ENCODE measurements at places on chromosomes 2 and 18.

- no peak for DNase-seq
These were observed 114.7 kb upstream of the OTOS start for GRCh38 chr2:240255165-240255491.

DNA sequence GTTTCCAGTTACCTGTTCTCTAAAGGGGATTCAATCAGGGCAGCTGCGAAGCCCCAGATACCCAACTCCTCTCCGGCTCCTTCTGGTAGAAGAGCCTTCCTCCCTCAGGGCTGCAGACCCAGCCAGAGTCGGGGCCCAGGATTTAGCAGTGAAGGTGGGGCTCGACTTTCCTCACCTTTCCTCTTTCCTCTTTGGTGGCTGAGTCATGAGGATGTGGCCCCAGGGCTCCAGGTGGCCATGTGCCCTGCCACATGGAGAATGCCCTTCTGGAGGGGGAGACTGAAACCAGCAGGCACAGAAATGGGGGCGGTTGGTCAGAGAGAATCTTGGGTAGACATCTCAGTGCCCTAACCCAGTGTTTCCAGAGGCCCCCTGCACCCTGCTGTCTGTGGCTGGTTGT, 402.6 kb downstream of the NBAS start:
- no peak for DNase-seq

DNA sequence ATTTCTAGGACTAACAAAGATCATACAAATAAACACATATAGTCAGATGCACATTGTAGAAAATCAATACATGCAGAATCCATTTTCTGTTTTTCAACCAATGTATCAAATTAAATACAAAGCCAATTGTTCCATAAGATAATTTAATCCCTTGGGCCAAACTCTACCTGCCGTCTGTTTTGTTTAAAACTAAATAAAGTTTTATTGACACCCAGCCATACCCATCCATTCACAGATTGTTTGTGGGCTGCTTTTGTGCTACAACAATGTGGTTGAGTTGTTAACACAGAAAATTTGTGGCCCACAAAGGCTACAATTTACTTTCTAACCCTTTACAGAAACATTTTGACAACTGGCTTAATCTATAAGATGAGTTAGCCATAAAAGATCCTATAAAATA, 484.0 kb upstream of the ID2 start:
- no peak for DNase-seq

GRCh38 chr2:107412209-107412904, 414.3 kb upstream of the RGPD4 start:
- DNase-seq: no peak

DNA sequence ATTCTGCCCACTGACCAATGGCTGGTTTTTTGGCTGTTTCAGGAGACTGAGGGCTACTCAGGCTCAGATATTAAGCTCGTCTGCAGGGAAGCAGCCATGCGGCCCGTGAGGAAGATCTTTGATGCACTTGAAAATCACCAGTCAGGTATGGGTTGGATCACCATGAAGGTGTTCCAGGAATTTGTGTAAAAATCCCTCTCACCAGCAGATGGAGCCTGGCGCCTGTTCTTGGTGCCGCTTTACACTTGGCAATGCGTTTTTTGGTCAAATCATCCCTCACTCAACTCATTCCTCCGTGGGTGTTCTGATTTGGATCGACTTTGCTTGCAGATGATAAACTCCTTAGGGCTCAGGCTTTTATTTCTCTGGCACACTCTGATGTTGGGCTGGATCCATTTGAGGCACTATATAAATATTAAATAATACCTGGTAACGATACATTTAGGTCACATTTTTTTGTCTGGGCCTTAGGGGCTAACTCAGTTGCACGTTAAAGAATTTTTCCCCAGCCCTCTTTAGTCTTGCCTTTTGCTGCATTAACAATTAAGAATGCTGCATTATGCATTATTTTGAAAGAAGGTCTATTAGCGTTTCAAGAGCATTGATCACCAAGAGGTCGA, 50.0 kb downstream of the HDHD2 start:
- DNase-seq: peak; percentile 68

GRCh38 chr18:38321262-38321661, 755.7 kb upstream of the CELF4 start:
- DNase-seq: no peak

DNA sequence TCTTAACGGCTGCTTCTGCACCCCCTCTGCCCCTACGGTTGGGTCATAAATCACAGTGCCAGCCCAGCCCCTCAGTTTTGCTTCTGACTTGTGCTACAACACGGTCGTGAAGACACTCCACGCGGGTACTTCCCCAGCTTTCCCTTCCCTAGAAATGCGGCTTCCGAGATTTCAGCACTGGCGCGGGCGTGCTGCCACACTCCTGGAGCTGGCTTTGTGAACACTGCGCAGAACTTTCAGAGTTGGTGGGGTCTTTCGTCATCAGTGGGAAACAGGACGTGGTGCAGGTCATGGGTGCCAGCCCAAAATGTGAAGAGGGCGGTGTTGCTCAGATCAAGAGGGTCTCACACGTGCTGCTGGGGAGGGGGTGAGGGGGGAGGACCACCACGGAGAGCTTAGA, 733.0 kb upstream of the SALL3 start:
- DNase-seq: no peak

DNA sequence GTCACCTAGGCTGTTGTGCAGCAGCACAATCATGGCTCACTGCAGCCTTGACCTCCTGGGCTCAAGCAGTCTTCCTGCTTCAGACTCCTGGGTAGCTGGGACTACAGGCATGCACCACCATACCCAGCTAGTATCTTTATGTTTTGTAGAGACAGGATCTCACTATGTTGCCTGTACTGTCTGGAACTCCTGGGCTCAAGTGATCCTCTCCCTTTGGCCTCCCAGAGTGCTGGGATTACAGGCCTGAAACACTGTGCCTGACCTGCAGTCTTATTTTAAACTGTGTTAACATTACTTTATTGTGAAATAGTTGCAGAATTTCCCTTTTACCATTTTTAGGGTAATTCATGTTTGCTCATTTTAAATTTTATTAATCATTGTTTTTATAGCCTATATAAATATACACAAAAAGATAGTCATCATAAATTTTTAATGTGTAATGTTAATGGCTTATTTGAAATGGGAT, 24.6 kb downstream of the EML4 start:
- DNase-seq: no peak

- peak; percentile 80 for DNase-seq
These were observed 259.7 kb downstream of the LPIN1 start for GRCh38 chr2:12005886-12006681.

DNA sequence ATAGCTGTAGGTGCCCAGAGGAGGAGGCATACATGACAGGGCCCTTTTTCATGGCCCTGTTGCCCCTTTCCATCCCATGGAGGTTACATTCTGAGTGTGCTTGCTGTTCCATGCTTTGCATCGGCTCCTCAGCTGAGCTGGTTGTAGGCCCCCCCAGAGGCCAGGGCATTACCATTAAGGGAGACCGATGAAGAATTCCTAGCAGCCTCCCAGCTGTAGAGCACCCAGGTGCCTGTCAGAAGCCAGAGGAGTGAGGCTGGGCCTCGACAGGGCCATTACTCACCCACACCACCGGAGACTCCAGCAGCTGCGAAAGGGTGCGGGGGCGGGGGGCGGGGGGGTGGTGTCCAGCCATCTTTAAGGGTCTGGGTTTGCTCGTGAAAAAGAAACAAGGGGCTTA, 72.2 kb downstream of the GALNT14 start:
- DNase-seq: no peak

GRCh38 chr2:60356346-60356745, 197.1 kb downstream of the BCL11A start:
- no peak for DNase-seq

DNA sequence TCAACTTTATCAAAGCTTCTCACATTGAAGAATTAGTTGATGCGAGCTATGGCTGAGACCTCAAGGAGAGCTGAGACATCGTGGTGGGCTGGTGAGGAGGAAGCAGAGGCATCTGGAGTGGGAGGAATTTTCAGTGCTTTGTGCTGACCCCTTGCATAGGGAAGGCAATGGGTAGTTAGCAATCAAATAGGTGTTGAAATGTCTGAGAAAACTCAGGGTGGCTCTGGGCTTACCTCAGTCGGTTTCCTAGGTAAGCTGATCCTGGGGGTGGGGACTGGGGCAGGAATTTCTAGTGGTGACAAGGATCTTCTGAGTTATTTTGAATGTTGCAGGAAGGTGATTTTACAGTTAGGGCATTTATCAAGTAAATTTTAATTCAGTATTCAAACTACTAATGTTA, 20.7 kb upstream of the DPP10 start:
- DNase-seq: no peak

DNA sequence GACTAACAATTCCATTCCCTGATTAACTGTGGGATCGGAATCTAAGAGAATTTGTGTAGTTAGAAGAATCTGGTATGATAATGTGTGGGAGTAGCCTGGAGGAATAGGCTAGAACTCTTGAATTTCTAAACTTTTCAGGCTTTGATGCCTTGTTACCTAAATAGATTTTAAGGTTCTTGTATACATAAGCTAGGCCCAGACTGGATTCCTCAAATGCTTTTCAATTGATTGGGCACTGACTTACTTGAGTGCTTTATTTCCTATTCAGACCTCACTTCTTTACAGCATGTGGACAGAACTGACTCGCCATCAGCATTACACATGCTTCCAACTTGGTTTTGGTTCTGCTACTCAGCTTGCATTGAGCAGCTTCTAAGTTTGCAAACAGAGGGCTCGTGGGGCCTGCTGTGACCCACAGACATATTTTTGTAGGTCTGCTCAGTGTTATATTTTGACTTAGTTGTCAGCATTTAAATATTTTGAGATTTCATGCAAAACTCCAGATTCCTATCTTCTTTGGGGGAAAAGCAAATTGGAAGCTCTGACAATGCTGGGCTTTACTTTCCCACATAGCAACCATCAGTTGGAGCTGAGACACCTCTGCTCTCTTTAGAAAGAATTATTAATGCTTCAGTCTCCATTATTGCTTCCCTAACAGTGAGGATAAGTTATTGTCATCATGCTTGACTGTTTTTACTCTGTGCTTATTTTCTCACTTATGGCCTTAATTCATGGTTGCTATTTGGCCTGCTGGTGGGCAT, 5.7 kb downstream of the PARD3B start:
- DNase-seq: no peak

- DNase-seq: no peak
These were observed 479.9 kb upstream of the TNP1 start for GRCh38 chr2:217339753-217340152.

DNA sequence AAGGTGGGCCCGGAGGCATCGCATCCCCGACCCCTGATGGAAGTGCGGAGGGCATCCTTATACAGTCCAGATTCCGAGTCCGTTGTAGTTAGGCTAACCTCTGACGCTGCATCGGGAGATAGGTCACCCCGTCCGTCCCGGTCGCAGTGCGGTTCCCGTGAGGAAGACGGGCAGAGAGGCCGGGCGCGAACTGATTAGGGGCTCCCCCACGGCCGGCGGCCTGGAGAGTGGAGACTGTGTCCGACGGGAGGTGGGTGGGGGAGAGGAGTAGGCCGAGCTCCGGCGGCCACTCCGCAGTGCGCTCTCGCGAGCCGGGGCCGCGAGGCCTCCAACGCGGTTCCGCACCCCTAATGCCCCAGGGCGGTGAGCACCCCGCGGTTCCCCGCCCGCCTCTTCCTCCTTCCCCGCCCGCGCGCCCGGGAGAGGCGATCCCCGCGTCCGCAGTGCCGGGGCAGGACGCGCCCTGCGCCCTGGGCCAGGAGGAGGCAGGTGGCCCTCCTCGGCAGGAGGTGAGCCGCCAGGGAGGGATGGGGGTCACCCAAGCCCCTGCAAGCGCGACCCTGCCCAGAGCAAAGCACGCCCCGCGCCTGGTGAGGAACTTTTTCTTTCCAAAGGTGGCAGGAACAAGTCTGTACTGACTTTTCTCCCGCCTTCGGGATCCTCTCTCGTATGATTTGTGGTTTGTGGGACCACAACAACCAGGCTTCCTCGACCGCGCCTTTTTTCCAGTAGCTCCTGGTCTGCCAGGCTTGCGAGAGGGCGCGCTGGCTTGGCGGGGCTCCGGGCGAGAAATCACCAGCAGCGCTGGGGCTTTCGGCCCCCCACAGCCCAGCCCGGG, 1.4 kb upstream of the SP5 start:
- DNase-seq: no peak

- DNase-seq: no peak
These were observed 25.8 kb upstream of the RAB10 start for GRCh38 chr2:26008095-26008494.

- no peak for DNase-seq
These were observed 91.0 kb downstream of the CTIF start for GRCh38 chr18:48629730-48630324.

DNA sequence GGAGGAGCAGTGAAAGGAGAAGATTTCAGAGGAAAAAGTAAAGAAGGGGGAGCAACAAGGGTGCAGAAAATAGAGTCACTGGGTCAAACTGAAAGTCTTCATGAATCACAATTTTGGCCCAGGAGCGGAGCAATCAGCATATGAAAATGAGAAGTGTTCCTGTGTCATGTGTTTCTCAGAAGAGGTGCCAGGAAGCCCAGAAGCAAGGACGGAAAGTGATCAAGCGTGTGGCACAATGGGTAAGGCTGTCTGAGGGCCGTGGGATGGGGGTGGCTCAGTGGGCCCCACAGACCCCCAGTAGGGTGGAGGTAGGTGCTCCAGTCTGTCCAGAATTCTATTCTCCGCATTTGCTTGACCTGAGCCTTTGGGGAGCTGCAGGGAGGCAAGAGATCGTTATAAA, 44.2 kb downstream of the SP140 start:
- DNase-seq: no peak

DNA sequence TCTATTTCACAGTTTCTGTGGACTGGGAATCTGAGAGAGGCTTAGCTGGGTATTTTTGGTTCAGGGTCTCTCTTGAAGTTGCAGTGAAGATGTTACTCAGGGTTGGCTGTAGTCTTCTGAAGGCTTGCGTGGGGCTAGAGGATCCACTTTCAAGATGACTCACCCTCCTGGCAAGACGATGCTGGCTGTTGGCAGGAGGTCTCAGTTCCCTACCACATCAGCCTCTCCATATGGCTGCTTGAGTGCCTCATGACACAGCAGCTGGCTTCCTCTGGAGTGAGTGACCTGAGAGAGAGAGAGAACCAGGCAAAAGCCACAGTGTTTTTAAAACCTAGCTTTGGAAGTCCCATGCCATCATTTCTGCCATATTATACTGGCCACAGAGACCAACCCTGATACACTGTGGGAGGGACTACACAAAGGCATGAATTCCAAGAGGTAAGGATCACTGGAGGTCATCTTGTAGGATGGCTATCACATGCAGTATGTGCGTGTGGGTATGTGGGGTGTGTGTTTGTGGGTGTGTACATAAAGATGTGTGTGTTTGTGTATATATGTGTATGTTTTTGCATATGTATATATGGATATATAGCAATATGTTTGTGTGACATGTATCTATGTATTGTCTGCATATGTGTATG, 25.1 kb downstream of the DNPEP start:
- no peak for DNase-seq

GRCh38 chr18:3207565-3207964, 12.2 kb downstream of the MYOM1 start:
- DNase-seq: no peak

GRCh38 chr18:76494231-76495005, 624 bp downstream of the ZNF516 start:
- peak; percentile 28 for DNase-seq

DNA sequence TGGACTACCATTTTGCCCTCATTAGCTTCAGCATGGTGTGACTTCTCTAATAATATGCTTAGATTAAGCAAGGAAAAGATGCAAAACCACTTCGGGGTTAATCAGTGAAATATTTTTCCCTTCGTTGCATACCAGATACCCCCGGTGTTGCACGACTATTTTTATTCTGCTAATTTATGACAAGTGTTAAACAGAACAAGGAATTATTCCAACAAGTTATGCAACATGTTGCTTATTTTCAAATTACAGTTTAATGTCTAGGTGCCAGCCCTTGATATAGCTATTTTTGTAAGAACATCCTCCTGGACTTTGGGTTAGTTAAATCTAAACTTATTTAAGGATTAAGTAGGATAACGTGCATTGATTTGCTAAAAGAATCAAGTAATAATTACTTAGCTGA, 16.3 kb downstream of the TYMS start:
- no peak for DNase-seq

- DNase-seq: no peak
These were observed 99.6 kb downstream of the CTIF start for GRCh38 chr18:48638451-48638850.
